ENCODE measurements at places on chromosomes 3 and 15.

- peak; percentile 1 for DNase-seq
Observed at GRCh38 chr3:18559331-18559842, 134.2 kb upstream of the SATB1 start.

DNA sequence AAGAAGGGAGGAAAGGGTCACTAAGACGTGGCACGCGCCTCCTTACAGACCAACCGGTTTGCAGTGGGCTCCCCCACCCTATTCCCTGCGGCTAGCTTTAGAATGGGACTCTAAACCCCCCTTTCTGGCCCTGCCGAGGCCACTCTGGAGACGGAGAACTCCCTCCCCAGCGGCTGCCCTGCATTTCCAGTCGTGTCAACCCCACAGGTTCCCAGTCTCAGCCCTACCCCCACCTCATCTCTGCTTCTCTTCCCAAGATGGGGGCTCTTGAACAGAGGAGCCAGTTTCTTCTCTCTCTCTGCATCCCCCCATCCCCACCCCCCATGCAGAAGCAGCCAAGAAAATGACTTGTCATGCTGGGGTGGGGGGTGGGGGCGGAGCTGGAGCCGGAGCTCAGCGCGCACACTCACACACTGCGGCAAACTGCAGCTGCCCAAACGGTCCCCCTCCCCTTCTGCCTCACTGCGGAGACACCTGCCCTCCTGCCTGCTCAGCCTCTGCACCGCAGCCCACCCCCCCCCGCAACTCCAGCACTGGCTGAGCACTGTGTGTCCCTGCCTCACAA is 871 bp downstream of the MAP1A start:
- peak; percentile 55 for DNase-seq

DNA sequence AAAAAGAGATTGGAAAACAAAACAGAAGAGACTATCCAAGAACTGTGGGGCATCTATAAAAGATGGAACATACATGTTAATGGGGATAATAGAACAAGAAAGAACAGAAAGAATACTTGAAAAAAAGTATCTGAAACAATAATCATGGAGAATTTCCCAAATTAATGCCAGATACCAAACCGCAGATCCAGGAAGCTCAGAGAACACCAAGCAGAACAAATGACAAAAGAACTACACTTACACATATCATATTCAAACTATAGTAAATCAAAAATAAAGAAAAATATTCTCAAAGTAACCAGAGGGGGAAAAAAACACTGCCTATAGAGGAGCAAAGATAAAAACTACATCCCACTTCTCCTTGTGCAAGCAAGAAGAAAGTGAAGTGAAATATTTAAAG is 40.0 kb downstream of the CLASP2 start:
- DNase-seq = no peak

DNA sequence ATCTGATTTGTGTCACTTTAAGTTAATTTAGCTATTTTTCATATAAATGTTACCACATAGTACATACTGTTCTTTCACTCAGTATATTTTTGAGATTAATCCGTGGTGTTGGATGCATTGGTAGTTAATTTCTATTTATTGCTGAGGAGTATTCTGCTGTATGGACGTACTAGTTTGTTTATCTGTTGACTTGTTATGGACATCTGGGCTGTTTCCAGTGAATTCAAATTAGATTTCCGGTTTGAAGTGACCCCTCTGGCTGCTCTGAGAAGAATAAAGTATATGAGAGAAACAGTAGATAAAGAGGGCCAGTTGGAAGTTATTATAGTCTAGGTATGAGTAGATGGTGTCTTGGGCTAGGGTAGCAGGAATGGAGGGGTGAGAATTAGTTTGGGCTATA is 15.6 kb downstream of the KAT2B start:
- DNase-seq = no peak

GRCh38 chr15:62976301-62976881 is 66.2 kb upstream of the TPM1 start:
- no peak for DNase-seq

- DNase-seq = no peak
Observed at GRCh38 chr3:33425453-33425852, 14.8 kb downstream of the UBP1 start.

DNA sequence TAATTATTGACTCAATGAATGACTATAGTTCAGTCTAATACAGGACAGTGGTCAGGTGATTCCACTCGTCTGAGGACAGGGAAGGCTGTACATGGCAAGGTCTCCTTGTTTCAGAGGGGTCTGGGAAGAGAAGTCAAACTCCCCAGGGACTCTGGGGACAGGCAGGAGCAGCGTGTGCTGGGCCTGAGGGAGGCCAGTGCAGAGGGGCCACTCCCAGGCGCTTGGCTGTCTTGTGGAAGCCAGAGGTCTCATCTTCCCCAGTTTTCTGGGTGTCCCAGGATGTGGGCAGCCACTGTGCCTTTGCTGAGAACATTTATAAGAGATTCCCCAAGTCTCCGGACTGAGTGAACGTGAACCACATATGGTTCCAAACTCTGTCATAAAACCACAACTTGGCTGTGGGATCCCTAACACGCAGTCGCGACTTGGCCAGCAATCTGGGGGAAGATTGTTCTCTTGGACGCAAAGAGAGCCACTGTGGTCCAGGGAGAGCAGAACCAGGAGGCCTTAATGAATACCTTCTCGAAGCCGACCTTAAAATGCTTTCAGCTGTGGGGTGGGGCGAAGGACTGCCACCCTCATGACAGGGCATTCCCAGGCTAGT is 30.4 kb downstream of the BHLHE40 start:
- no peak for DNase-seq

GRCh38 chr15:73744293-73744692 is 8.9 kb downstream of the INSYN1 start:
- DNase-seq = no peak

GRCh38 chr3:10933021-10933420 is 59.5 kb upstream of the SLC6A1 start:
- no peak for DNase-seq

DNA sequence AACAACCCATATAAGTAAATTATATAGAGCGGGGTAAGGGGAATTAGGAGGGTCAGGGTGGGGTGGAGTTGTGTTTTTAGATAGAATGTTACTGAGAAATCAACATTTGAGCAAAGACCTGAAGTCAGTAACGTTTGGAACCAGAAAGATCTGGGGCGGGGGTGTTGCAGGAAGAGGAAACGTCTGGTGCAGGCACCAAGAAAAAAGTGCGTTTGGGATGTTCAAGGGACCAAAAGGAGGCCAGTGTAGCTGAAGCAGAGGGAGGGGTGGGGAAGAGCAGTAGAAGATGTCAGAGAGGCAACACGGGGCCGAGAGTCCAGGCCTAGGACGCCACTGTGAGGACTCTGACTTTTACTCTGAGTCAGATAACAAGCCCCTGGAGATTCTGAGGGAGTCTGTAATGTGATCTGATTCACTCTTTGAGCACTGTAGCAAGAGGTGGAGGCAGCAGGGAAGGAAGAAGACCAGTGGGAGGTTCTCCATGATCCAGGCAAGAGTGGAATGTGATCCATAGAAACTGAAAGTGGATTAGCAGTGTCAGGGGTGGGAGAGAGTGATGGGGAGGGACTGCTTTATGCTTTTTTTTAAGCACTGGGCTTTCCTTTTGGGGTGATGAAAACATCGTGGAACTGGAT is 179.3 kb upstream of the CHRM5 start:
- DNase-seq = no peak

DNA sequence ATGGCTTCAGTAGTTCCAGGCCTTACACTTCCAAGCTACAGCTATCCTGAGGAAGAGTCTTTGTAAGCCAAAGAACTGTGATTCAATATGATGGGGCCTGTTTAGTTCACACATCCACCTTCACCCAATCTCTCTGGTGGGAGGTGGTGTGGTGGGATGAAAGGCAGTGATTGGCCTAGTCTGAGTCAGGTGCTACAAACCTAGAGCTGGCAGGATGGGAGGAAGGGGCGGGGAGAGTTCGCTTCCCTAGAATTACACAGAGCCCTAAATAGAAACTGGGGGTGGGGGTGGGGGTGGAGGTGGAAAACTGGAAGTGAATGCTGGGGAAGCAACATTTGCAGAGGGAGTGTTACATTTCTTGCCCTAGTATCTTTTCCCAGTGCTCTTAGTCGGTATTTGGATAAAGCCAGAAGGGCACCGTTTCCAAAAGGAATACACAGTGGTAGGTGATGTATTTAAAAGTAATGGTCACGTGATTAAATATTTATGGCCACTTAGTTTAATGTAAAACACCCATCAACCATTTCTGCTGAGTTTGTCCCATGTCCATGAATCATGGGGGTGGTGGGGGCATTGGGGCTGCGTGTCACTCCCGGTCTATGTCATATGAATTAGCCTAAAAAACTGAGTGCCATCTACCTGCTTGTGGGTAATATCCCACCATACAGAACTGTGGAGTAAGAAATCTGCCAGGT is 247.6 kb upstream of the PROK2 start:
- DNase-seq = no peak

DNA sequence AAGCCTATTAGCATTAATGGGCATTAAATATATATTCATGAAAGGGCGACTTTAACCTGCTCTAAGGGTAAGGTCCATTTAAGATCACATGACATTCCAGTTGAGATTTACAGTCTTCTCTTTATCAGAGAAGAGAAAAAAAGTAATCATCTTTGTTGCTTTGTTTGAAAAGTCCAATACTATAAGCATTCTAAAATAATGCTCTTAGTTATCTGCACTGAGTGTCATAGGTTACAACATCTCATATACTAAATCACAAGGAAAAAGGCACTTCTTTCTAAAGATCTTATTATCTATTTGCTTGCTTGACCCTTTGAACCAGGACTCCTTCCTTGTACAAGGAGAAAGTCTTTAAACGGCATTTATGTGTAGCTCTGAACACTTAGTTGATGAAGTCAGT is 1.4 kb downstream of the TMEM207 start:
- DNase-seq = no peak

DNA sequence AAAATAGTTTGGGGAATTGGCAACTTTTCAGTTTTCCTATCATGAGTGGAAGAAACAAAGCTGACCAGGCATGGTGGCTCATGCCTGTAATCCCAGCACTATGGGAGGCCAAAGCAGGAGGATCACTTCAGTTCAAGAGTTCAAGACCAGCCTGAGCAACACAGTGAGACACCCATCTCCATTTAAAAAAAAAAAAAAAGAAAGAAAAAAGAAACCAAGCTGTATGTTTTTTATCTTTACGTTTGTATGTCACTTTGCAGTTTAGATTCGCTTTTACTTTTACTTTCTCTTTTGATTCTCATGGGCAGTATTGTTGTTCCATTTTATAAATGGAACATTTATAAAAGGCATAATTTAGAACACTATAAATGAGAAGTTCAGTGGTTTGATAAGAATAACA is 31.2 kb upstream of the TNIK start:
- no peak for DNase-seq

- DNase-seq = no peak
Observed at GRCh38 chr3:186955898-186956696, 25.8 kb downstream of the ST6GAL1 start.

DNA sequence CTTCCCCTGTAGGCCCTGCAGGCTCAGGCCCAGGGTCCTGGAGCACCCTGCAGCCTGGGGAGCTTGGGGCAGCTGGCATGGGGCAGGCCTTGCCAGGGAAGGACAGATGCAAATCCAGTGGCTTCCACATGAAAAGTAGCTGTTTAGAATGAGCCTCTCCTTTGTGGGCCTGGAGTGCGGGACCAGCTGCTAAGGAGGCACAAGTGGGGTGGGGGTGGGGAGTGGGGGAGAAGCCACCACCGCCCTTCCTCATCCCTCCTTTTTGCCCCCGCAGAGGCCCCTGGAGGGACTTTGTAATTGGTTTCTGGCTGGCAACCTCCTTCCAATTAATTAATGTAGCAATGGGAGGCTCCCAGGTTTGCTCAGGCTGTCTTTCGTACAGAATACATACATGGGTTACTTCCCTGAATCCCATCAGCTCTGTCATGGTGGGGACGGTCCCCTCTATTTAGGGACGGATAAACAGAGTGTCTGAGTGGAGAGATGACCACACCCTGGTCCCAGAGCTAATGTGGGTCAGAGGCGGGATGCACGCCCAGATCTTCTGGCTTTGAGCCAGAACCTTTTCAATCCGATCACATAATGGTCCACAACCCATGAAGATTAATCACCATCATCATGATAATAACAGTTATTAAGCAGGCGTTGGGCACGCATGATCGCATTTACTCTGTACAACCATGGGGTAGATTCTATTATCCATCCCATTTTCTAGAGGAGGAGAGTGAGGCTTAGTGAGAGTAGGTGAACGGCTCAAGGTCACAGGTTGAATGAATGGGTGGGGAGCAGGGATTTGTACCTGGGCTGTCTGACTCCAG is 6.2 kb downstream of the CORO2B start:
- no peak for DNase-seq

DNA sequence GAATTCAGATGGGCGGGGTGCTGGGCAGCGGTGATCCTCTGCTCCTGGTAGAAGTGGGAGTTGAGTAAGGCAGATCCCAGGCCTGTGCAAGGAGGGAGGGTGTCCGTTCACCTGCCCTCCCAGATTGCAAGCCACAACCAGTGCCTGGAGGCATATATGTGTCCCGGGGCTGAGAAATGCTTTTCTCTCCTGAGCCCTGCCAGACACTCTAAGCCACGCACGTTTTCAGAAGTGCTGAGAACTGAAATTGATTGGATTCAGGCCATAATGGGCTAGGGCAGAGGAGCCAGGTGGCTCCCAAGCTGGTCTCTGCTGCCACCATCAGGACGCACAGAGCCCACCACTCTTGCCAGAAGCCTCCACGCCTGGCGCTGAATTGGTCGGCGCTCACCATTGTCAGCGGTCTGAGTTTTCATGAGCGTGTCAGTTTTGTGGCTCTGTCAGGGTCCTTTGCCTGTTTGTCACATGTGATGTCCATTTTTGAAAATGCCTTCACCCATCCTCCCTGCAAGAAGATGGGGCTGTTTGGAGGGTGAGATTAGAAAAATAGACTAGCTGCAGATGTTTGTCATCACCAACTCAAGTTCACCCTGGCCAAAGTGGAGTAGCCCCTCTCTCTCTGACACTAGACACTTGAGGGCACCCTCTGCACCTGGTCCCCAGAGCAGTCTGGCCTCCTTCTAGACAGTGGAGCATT is 15.4 kb upstream of the BFSP2 start:
- DNase-seq = peak; percentile 57

- no peak for DNase-seq
Observed at GRCh38 chr15:84616235-84616634, 15.4 kb downstream of the ZSCAN2 start.

- no peak for DNase-seq
Observed at GRCh38 chr3:54217828-54218227, 95.5 kb downstream of the CACNA2D3 start.

- DNase-seq = no peak
Observed at GRCh38 chr3:46649436-46649835, 37.1 kb downstream of the FAM240A start.

DNA sequence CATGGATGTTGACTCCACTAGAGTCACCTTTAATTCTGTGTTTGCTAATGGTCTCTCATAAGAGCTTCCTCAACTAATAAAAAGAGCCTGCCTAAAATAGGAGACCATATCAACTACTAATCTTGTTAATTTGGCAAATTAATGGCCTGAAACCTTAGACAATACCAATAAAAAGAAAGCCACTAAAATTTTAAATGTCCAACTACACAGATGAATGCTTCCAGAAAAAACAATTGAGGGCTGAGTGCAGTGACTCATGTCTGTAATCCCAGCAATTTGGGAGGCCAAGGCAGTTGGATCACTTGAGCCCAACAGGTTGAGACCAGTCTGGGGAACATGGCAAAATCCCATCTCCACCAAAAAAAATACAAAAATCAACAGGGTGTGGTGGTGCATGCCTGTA is 230.9 kb downstream of the NSUN3 start:
- no peak for DNase-seq

All from substantia nigra (tissue), 51 donors.